Right renal pelvis (tissue), 4 donors: ENCODE measurements at places on chromosomes 7 and 10. TPM values are rescaled to one million over a fixed set of nuclear protein-coding genes. Genes with fewer than 3 reads are reported as not detected.

Gene CHPF2
- polyA plus RNA-seq, result 29.4 TPM

Gene CPA1
- 2.5 TPM for polyA plus RNA-seq

Gene RADIL
- polyA plus RNA-seq, result 1.9 TPM

Gene LRRC61
- polyA plus RNA-seq, result 22.3 TPM

Gene STK32C
- polyA plus RNA-seq, result 14.3 TPM

Gene GLUD1
- polyA plus RNA-seq, result 196 TPM

Gene AASS
- polyA plus RNA-seq, result 44.1 TPM

GRCh38 chr7:139500770-139501138 lies 17.3 kb upstream of the KLRG2 start:
- DNase-seq, result no peak

- no peak for DNase-seq
Measured at GRCh38 chr10:4006051-4006450, 221.0 kb upstream of the KLF6 start.

GRCh38 chr7:11615174-11615573 lies 216.8 kb downstream of the THSD7A start:
- DNase-seq, result no peak

DNA sequence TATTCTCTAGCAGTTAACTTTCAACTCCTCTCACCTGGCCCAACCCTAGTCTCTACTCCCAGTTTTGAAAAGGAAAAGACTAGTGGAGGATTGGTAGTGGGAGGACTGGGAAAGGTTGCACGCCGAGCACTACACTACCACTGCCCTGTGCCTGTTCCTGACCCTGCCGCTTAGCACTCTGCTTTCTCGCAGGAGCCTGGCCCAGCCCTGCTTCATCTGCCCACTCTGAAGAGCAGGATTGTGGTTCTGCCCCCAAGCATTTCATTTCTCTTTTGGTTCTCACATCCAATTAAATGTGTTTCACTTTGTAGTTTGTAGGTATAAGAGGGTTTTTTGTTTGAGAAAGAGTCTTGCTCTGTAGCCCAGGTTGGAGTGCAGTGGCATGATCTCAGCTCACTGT lies 31.5 kb upstream of the RBM20 start:
- DNase-seq, result no peak

- DNase-seq, result no peak
Measured at GRCh38 chr10:71489077-71489476, 92.4 kb downstream of the CDH23 start.

DNA sequence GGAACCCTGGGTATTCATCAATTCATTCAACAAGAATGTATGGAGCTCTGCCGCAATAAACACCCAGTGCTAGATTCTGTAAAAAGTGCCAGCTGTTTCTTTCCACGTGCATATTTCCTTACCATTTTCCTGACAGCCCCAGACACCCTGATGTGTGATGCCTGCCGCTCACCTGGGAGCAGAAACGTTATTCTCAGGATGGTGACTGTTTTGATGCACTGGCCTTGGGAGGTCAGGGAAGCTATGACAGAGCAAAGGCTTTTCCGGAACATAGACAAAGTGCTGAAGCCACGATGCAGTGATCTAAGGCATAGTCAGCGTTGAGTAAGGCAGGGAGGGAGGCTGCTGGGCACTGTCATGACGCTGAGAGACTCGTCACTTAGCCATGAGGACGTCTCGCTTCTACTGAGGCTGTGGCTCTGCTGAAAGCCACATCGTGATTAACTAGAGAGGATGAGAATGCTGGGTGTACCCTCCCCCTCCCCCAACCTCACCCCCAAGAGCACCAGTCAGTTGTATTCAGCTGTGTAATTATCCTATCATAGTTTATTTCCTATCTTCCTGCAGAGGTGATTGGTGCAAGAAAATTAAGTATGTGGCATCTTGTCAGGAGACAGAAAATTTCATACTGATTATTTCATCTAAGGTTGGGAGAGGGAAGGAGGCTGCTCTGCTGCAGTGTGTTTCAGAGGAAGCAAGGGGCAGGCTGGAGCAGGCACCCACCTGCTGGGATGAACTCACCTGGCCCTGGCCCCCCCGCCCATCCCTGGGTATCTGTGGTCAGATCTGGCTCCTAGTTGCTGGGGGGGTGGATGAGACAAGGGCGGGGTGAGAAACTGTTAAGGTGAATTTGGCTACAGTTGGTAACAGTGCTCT lies 48.8 kb upstream of the SMNDC1 start:
- no peak for DNase-seq

DNA sequence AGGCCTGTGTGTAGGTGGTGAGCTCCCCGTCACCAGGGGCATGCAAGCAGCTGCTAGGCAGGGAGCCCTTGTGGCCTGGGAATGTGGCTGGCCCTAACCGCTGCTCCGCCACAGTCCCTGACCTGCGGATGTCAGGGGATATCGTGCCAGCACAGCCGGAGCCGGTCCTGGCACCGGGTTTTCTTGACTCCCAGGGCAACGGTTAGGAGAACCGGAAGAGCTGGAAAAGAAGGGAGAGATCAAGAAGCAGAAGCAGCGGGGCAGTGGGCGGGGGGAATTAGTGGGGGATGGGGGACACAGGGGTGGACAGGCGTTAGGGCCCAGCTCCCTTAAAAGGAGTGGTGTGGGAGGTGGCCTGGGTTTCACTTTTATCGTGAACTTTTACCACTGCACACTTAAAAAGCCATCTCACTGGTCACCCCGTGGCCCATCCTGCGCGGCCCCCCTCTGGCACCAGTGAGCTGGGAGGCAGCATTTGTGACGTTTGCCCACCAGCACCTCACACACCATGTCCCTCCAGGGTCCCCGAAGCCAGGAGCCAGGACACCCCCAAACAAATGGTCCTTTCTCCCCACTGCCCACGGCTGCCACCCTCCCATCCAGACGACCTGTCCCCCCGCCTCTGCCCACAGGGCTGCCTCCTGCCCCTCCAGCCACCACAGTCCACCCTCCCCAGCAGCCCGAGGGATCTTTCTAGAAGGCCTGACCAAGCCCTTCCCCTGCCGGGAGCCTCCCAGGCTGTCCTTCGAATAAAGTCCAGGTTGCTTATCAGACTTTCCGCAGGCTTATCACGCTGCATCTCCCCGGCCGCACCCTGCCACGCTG lies 1.8 kb upstream of the MICALL2 start:
- DNase-seq, result no peak

- no peak for DNase-seq
Measured at GRCh38 chr10:4767033-4767814, 58.8 kb upstream of the AKR1E2 start.

- no peak for DNase-seq
Measured at GRCh38 chr7:11104578-11104977, 130.9 kb downstream of the PHF14 start.

- DNase-seq, result no peak
Measured at GRCh38 chr10:27685681-27686080, 59.9 kb downstream of the MKX start.

DNA sequence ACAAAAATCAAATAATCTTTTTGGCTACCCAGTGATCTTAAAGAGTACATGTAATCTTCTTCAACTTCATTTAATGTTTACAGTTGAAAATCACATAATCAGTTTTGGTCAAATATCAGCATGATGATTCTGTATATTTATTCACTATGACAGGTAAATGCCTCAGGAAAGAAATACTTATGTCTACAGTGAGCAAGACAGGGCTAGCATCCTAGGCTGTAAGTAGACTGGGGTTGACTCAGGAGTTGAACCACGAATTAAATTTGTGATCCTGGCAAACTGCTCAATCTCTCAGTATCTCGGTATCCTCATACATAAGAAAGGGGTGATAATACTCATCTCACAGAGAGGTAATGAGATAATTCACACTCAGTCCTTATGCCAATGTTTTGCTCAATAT lies 71.8 kb downstream of the SEMA3D start:
- no peak for DNase-seq

DNA sequence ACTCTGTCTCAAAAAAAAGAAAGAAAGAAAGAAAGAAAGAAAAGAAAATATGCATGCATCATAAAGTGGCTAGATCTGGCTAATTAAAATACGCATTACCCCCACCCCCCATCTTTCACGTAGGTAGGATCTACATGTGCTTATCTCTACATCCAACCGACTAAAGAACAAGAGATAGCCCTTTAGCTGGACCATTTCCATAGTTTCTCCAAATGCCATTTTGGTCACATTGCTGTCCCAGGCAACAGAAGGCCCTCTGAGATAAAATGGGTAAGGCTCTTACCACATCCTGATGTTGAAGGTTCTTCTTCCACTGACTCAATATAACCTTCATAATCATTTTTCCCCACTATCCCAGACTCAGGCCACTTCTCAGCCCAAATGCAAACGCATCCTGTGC lies 31.5 kb downstream of the PIK3AP1 start:
- DNase-seq, result no peak

GRCh38 chr10:95421782-95422181 lies 131.0 kb upstream of the PDLIM1 start:
- no peak for DNase-seq

GRCh38 chr7:69018200-69018599 lies 580.1 kb upstream of the AUTS2 start:
- DNase-seq, result no peak

- DNase-seq, result no peak
Measured at GRCh38 chr7:50302486-50303334, 1.8 kb upstream of the IKZF1 start.

GRCh38 chr10:104326991-104327610 lies 11.2 kb downstream of the ITPRIP start:
- no peak for DNase-seq

GRCh38 chr7:135392701-135393100 lies 117.2 kb downstream of the CNOT4 start:
- DNase-seq, result no peak

- no peak for DNase-seq
Measured at GRCh38 chr10:76479103-76479790, 1047.8 kb downstream of the LRMDA start.

DNA sequence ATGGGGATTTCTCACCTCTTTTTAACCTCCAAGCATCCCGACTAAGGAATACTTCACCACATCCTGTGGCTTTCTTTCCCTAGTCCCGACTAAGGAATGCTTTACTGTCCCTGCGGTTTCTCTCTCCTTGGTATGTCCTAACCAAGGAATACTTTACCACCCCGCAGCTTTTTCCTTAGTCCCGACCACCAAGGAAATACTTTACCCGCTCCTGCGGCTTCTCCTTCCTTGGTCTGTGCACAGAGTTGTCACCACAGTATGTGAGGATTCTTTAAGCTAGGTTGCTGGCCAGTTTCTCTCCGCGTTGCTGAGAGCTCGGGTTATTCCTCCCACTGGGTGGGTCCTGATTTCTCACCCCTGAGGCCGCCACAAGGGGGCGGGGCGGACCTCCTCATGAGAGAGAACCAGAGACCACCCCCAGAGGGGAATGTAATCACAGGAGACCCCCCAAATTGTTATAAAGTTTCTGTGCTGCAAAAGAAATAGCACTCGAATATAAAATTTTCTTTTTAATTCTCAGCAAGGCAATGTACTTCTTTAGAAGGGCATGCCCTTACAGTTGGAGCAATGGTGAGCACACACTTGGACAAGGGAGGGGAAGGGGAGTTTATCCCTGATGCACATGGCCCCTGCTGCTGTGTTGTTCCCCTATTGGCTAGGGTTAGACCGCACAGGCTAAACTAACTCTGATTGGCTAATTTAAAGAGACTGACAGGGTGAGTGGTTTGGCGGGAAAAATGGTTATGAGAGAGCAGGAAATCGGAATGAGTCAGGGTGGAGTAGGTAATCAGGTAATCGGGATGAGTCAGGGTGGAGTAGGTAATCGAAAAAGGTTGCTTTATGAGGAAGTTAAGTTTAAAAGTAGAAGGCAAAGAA lies 12.8 kb downstream of the SUGCT start:
- DNase-seq, result no peak

DNA sequence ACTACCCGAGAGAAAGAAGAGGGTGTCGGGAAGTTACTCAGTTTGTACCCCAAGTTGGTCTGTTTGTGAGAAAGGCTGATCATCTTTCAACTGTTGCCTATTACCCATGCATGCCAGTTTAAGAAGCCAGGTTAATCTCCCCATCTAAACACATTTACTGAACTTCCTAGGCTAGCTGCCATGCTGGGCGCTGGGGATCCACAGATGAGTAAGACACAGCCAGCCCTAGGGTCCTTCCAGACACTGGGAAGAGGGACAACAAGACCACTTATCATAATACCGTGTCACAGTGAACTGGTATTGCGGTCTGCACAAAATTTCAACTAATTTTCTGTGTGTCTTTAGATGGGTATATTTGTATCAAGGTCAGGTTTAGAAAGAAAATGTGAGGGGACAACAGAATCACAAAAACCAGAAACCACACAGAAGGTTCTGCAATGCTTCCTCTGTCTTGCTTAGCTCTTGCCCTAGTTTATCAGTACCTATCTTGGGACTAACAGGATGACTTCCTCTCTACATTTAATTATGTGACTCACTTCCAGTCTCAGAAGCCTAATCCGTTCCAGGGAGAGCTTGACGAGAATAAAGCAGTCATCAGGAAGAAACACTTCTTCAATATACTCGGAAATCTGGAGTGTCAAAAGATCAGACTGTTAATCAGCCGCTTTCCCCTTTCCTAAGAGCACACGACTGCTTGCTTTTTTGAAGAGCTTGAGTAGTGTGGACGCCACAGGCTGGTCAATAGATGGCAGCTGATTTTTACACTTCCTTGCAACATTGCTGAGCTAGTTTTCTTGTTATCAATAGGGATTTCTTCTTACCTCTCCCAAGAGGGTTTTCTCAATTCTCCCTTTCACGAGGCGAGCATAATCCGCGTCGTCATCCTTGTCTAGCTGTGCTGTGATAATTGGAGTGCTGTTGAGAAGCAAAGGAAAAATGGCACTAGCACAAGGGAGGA lies 45.7 kb downstream of the POLR3A start:
- DNase-seq, result no peak

DNA sequence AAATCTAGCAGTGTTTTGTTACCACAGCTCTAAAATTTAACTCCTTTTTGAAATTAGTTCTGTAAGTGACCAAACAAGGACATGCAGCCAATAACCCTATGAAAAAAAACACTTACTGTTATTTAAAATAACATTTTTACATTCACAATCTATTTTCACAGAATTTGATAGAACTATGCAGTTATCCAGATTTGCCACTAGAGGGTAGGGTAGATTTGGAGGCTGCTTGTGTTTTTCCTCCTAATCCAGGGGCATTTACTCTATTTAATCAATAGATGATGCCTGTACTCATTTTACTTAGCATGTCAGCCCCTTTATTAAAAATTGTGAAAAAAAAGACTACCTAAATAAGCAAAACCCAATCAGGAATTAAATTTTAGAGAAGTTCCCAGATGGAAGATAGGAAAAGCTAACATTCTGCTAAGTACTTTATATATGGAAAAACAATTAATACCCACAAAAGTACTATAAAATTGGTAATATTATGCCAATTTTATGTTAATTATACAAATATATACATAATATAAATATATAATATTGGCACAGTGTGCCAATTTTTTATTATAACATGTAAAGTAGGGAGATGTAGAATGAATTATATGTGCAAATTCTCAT lies 18.1 kb upstream of the LIPK start:
- DNase-seq, result no peak

DNA sequence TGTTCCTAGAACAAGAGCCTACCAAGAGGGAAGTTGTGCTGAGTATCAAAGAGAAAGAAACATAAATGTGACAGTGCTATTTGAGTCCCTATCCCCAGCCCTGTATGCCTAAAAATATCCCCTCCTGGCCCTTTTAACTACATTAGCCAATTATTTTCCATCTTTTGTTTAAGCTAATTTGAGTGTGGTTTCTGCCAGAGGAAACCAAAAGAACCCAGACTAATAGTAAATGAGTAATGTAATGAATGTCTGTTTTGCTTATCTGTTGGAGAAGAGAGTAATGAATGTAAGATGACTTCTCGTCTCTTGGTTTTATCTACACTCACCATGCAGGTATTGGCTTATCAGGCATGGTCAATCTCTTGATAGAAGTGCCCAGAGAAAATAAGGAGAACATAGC lies 134.4 kb upstream of the CDK1 start:
- DNase-seq, result no peak

GRCh38 chr10:123394382-123394781 lies 240.2 kb downstream of the BUB3 start:
- no peak for DNase-seq

GRCh38 chr7:111498391-111499007 lies 63.8 kb downstream of the IMMP2L start:
- no peak for DNase-seq
